ENCODE measurements at places on chromosomes 5 and 9.

DNA sequence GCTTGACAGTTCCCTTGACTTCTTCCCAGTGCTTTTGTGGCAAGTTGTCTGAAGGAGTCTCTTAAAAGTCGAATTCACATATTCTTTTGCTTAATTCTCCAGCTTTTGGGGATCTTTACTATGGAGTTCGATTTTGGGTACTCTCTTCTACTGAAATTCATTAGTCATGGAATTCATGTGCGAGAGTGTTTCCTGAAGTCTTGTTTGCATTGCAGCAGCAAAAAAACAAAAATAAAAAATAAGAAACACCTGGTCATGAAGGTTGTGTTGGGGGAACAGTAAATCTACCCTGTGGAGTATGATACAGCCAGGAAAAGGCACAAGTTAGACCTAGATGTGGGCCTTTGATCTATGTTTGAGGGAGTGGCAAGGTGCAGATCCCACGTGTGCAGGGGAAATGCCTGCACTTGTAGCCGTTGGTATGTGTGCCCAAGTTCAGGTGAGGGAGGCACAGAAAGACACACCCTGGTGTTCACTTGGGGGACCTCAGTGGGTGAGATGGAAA, 55.2 kb downstream of the CFAP77 start:
- DNase-seq: no peak

- DNase-seq: no peak
Measured at GRCh38 chr9:134103391-134103998, 32.4 kb upstream of the WDR5 start.

- DNase-seq: no peak
Measured at GRCh38 chr9:107389617-107390071, 99.9 kb downstream of the KLF4 start.

DNA sequence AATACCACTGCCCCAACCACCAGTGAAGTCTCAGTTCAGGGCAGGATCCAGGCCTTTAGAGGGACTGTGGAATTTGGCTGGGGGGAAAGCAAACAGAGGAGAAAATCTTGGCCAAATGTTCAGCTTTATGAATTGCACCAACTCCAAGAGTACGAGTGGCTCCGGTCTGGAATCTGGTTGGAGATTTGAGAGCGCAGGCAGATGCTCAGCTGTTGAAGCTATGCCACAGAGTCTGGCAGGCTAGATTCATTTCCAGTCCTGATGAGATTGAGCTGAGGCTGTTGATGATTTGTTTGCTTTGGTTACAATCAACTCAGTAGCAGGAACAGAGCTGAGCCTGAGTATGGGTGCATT, 9.1 kb upstream of the HSPB3 start:
- no peak for DNase-seq

DNA sequence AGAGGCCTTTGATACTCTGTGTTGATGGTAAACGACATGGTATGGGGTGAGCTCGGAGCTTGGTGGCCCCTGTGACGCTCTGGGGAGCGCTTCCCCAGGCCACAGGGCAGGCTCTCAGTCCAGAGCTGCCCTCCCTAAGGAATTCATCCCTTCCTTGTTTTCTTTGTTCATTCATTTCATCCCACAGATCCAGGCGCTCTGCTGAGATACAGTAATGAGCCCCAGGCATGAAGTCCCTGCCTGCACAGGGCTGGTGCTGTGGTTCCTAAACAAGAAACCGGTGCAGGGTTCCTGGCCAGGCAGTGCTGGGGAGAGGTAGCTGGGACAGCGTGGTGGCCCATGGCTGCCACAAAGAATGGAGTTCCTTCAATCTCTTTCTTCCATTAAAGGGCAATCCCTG, 14.4 kb downstream of the NEK6 start:
- DNase-seq: no peak
